ENCODE measurements at places on chromosomes 12 and 14.

DNA sequence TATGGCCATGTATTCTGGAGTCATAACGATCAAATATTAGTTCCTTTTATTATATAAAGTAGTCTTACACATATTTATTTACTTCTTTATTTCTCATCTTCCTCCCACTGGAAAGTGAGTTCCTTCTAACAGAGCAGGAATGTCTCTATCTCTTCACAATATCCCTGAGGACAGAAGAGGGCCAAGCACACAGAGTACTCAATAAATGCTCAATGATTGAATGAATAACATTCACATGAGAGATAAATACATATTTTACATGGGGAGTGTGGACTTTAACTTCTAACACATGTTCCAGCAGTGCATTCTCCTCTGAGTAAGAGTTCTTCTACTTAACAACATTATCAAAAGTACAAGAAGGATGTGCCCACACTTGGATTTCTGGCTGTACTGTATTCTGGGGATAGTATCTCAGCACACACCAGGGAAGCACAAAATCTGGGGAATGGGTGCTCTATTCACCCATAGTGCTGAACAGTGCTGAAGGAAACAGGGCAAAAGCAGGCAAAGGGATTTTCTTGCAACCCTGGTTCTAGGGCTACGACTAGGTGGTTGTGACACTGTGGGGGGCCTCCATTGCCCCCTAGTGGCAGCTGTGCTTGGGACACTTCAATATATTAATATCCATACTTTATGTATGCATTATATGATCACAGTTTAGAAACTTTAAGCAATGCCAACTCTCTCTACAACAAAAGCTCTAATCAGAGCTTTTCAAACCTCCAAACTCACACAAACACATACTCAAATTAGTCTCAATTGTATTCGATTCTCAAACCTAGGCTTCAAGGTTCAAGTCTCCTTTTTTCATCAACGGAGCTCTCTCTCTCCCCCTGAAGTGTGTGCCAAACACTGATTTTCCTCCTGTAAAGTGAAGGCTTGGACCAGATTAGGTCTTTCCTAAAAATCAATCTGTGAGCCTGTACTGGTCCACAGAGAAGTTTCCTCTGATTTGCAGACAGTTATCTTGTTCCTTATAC lies 115.5 kb downstream of the SLC2A13 start:
- peak; percentile 42 for DNase-seq

- DNase-seq = no peak
Measured at GRCh38 chr12:50085615-50086072, 502 bp downstream of the SMARCD1 start.

- DNase-seq = peak; percentile 73
Measured at GRCh38 chr14:21680072-21680471, 6.5 kb upstream of the OR4E1 start.

DNA sequence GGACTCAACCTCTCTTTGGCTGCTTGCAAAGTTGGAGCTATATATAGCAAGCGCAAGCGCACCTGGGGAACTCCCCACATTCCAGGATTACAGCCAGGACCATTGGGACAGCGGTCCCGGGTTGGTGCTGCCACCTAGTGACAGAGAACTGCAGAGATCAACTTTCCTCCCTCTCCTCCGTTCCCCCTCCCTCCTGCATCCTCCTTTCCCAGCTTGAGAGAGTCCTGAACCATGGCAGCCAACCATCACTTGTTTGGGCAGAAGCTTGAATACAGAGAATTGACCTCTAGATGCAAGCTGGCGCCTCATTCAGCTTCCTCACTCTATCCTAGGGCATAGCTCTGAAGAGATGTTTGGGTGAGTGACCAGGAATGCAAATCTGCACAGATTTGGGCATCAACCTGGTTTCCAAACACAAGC lies 17.4 kb upstream of the FLVCR2 start:
- DNase-seq = peak; percentile 81

- DNase-seq = no peak
Measured at GRCh38 chr14:105139212-105139825, 29.3 kb downstream of the JAG2 start.

- peak; percentile 39 for DNase-seq
Measured at GRCh38 chr12:55816881-55817344, 611 bp downstream of the SARNP start.

- DNase-seq = no peak
Measured at GRCh38 chr14:86652526-86652925, 1122.6 kb downstream of the FLRT2 start.

DNA sequence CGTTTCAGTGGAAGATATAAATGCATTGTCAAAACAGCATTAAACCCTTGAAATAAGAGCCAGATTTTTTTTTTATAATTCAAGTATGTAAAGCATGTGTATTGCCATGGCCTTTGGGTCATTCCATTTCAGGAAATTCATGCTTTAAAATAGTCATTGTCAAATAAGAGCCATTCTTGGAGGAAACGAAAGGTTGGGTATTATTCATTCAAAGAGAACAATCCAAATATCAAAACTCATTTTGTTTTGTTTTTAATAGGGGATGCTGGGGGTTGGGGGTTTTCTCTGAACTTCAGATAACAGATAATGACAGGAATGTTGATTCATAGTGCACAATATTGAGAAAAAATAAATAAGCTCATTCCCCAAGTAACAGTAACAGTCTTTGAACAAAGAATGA lies 174.4 kb upstream of the NUDT4 start:
- DNase-seq = no peak

GRCh38 chr12:103806803-103807202 lies 34.2 kb downstream of the NT5DC3 start:
- DNase-seq = peak; percentile 98

- no peak for DNase-seq
Measured at GRCh38 chr14:35222872-35223466, 69.2 kb upstream of the PSMA6 start.

GRCh38 chr14:77327111-77327510 lies 6.3 kb downstream of the GSTZ1 start:
- DNase-seq = no peak

DNA sequence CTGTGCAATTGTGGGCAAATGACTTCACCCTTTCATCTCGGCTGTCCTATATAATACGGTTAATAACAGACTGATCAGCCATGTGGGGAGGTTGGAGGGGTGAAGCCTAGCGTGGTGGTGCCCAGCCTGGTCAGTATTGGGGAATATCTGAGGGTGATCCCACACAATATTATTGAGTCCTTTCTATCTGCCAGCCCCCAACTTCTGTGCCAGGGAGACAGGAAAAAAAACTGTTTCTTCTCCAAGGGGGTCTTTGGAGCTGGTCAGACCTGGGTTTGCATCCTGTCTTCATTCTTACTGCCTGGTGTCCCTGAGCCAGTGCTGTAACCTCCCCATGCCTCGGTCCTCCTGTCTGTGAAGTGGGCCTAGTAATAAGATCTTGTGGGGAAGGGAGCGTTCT lies 6.5 kb downstream of the CYP46A1 start:
- no peak for DNase-seq

DNA sequence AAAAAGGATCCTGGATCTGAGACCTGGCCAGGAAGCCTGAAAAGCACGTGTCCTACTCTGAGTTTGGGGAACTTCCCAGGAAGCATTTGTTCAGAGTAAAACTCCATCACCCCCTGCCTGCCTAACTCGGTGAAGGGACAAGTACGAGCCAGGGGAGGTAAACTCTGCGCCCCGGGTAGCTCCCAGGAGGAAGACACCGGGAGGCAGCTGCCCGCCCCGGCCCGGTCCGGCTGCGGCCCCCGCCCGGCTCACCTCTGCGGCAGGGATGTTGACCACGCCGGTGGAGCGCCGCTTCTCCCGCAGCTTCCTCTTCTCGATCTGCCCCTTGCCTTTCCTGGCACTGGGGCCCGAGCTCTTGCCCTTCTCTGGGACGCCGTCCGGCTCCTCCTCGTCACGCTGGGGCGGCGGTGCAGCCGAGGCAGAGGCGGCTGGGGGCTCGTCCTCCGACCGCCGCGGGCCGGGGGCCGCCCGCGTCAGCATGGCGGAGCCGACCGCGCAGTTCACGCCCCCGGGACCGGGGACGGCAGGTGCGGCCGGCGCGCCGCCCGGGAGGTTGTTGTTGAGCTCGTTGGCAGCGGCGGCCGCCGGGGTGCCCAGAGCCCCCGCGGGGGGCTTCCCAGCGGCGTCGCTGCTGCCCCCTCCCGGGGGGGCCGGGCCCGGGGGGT lies 1.2 kb downstream of the PAWR start:
- DNase-seq = peak; percentile 61

DNA sequence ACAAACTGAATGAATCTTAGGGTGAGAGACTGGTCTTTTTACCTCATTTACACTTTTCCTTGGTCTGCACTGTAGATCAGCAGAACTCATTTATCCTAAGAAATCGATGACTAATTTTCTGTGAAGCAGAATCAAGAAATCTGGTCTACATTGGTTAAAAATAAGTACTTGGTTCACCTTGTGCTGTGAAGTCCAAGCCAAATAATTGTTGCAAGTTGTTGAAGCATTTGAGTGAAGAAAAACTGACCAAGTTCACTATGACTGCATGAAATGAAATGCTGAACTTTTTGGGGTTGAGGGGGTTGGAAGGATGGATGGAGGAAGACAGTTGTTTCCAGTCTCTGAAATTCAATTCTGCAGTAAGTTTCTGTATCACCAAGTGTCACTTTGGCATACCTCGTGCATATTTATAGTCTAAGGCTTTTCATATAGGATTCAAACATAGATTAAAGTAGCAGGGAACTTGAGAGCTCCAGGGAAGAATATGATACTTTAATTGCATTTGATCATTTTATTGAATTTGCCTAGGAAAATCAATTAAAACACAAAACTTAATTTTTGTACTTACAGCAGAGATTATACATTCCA lies 75.0 kb downstream of the FAR2 start:
- no peak for DNase-seq

DNA sequence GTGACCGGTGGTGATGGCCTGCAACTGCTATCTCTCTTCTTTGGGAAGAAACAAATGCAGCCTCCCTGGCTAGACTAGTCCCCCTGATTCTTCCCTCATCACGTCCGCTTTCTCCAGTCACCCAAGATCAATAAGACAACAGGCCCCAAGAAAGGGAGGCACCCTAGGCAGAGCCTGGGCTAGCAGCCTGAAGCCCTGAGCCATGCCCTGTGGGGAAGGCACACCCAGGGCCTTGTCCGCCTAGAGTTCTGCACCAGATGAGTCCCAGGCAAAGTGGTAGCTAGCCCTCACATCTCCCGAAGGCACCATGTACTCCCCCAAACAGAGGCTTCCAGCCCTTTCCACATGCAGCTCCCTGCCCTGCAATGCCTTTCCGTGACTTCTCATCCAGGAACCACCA lies 35.1 kb downstream of the CAMKK2 start:
- DNase-seq = no peak

DNA sequence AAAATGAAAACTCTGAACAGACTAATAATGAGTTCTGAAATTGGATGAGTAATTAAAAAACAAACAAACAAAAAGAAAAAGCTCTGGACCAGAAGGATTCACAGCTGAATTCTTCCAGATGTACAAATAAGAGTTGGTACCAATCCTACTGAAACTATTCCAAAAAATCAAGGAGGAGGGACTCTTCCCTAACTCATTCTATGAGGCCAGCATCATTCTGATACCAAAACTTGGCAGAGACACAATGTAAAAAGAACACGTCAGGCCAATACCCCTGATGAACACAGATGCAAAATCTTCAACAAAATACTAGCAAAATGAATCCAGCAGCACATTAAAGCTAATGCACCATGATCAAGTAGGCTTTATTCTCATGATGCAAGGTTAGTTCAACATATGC lies 183.9 kb upstream of the CNOT2 start:
- DNase-seq = no peak

- DNase-seq = no peak
Measured at GRCh38 chr14:36785511-36785910, 123.9 kb downstream of the PAX9 start.

DNA sequence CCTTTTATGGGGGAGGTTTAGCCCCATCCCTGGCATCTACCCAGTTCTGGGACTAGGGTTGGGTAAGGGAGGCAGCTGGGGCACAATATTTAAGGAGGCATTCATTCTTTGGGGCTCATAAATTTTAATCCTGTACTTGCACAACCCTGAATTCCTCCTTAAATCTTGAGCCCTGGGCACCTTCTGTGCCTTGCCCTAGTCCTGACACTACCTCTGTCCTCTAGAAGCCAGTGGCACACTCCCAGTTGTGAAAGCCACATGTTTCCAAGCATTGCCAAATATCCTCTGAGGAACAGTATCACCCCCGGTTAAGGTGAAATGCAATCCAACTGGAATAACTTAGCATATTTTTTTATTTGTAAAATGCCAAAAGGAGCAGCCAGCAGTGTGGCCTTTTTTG lies 36.6 kb downstream of the SLC16A7 start:
- DNase-seq = peak; percentile 55

DNA sequence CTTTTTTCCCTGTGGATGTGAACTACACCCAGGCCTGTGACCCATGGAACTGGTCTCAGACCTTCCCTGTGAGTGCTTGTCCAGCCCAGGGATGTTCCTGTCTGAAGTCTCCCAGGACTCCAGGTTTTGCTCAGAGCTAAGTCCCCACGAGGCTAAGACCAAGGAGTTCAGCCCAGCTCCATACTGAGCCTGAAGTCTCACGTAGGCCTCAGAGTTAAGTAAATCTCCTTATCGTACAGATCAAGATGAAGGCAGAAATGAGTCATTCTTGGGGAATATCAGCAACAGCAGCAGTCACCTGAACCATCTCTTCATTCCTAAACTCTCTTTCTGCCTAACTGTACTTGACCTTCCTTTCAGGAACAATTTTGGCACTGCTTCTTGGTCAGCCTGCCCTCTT lies 139.8 kb downstream of the ANO6 start:
- DNase-seq = peak; percentile 74

- peak; percentile 96 for DNase-seq
Measured at GRCh38 chr14:68951035-68951797, 27.9 kb downstream of the ACTN1 start.
